ENCODE measurements at places on chromosomes 4 and X. TPM values are rescaled to one million over a fixed set of nuclear protein-coding genes. Genes with fewer than 3 reads are reported as not detected.

DNA sequence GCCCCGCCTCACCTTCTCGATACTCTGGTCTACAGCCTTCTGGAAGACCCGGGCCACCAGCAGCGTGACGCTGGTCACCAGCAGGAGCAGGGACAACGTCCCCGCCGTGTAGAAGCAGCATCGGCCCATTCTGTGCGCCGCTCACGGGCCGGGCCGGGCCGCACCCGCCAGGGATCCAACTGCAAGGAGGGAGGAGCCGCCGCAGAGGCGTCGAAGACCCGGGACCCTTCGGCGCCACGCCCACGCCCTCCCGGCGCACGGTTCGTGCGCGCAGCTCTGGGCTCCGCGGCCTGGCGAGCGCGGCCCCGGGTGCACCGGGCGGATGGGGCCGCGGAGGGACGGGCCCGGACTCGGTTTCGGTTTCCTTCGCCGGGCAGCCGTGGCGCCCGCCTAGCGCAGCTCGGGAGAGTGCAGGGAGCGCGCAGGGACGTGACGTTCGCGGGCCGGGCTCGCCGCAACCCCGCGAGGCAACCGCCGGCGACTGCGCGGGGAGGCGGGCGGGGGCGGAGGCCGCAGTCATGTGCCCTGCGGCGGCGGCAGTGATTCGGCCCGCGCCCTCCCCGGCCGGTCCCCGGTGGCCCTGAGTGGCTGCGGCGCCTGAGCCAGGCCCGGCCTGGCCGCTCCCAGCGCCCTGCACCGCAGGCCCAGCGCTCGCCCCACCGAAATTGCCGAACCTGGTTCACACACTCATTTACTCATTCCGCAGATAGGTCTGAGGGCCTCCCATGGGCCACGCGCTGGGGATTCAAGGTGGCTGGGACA is at the start of gene SCARB2:
Gene SCARB2 (minus strand): TSS at position 410 of the 762 bp plus-strand sequence. CDS start 281 bp downstream, at position 129.
- peak; percentile 86 for DNase-seq

DNA sequence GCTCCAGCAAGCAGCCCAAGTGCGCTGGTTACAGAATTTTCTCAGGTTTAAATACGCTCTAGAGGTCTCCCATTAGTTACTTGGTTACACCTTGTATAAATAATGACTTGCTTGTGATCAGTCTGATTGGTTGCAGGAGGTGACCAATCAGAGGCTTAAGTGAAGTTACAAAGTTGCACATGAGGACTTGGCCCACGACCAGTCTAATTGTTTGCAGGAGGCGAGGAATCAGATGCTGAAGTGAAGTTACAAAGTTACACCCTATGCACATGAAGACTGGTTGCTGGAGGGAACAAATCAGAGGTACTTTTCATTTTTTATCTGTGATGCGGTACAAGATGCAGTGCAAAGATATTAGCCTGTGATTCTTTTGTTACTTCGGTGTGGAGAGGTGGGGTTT is 80.7 kb downstream of the UBE2NL start:
- DNase-seq, result no peak

DNA sequence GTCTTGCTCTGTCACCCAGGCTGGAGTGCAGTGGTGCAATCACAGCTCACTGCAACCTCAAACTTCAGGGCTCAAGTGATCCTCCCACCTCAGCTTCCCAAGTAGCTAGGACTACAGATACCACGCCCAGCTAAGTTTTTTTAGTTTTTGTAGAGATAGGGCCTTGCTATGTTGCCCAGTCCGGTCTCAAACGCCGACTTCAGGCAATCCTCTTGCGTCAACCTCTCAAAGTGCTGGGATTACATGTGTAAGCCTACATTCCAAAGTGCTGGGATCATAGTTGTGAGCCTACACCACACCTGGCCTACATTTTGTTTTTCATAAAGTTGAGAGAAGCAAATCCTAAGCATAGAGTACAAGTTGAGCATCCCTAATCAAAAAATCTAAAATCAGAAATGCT is 42.2 kb downstream of the SMARCA5 start:
- no peak for DNase-seq

Gene BBS12
- total RNA-seq, result 2.6 TPM

DNA sequence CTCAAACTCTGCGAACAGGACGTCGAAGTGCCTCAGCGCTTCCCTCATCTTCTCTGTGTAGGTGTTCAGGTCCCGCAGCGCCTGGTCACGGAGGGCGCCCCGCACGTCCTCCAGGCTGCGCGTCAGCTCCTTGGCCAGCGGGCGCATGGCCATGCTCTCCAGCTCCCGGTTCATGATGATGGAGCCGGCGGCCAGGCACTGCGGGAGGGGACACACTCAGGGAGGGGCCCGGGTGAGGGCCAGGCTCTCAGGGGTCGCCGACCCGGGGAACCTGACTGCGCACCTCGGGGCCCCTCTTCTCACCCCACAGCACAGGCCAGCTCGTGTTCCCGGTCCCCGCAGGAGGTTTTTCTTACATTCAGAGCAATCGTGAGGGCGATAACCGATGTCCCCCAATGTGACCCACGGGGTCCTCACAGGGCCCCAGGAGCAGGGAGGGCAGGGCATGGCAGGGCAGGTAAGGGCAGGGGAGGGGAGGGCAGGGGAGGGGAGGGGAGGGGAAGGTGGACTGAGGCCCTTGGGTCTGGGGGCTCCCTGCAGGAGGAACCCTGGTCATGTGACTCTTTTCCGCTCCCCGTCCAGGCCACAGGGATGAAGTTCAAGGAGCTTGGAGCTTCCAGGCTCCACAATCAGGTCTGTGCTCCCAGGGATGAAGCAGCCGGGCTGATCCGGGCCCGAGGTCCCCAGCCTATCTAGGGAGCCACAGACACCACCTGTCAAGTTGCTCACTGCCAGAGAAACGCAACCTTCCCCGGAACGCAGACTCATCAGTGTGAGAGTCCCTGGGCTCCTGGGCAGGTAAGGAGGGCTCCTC is 77.8 kb upstream of the MXD4 start:
- DNase-seq, result no peak

DNA sequence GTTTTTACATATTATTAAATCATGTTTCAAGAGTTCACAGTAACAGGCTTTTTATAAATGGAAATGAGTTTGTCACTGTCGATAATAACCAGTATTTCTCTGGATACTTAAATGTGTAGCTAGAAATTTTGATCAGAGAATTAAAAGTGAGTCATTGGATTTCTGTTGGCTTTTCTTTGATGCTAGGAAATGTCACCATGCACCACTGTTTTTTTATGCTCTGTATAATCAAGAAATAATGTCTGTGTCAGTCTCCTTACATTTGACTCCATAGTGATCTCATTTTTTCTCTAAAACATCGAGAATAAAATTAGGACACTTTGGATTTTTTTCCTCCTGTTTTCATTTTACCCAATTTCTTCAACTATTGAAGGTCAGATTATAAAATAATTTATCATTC is 234.2 kb downstream of the RAPGEF2 start:
- no peak for DNase-seq

- DNase-seq, result no peak
Observed at GRCh38 chr4:109296527-109296926, 5.9 kb downstream of the COL25A1 start.

DNA sequence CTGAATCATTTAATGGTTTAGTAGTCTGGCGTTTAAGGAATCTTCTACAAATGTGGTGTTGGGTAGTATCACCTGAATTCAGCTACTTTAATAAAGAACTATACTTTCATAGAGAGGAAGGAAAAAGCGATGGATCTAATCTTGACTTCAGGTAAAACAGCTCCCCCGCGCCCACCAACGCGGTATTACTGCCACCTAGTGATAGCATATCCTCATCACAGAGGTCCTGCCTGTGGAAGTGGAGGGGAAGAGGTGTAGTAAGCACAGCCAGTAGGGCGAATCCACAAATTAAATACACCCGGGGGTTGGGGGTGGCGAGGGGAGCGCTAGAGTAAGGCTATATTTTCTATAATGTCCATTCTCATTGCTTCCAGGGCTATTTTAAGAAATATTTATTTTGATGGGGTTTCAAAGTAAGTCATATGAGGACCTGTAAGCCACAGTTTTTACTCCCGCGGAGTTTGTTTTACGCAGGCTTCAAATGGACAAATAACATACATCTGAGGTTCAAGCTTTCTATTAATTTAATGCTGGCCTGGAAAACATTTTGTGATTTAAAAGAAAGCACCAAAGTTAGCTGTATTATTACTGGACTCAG is 8.3 kb upstream of the DAPP1 start:
- peak; percentile 32 for DNase-seq

- DNase-seq, result no peak
Observed at GRCh38 chr4:67052814-67053675, 492.3 kb downstream of the CENPC start.

- DNase-seq, result no peak
Observed at GRCh38 chrX:112424166-112424565, 255.6 kb downstream of the LHFPL1 start.

Gene COL4A5
- 6.3 TPM for total RNA-seq

DNA sequence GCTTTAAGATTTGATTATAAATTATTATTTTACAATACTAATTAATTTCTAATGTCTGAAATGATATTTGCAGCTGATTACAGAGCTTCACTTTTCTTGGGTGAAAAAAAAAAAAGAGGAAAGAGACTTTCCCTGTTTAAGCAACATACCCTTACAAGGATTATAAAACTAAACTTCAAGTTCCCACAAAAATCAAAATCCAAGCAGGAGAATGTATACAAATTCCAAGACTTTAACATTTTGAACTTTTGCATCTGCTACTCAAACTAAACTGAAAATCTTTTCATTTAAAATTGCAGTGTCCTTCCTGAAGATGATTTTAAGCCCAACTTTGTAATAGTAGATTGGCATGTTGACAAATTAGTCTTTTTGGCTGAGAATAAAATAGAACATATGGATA is 742.4 kb upstream of the INTU start:
- no peak for DNase-seq

Gene HMGN5
- total RNA-seq, result not detected

Gene FAM90A26
- total RNA-seq, result not detected

Gene SSX4B
- not detected for total RNA-seq

DNA sequence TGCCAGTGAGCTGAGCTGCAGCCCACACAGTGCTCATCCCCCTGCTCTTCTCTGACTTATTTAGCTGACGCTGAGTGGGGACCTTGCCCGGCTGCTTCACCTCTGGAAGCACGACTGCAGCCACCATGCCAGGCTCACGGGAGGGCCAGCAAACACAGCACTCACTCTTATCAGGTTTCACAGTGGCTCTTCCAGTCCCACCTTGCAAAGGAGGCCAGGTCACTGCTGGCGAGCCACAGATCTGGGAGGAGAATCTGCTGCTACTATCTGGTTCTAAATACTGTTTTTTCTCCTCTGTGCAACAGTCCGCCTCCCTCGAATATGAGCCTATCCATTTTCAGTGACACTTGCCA is 6.7 kb upstream of the SPON2 start:
- no peak for DNase-seq

Gene GPRASP2
- total RNA-seq, result 4.3 TPM

GRCh38 chr4:1082215-1083182 is 30.9 kb downstream of the RNF212 start:
- DNase-seq, result peak; percentile 91

Gene PHKA1
- total RNA-seq, result 1.6 TPM

Gene POLN
- total RNA-seq, result not detected

Gene TLR10
- total RNA-seq, result not detected

DNA sequence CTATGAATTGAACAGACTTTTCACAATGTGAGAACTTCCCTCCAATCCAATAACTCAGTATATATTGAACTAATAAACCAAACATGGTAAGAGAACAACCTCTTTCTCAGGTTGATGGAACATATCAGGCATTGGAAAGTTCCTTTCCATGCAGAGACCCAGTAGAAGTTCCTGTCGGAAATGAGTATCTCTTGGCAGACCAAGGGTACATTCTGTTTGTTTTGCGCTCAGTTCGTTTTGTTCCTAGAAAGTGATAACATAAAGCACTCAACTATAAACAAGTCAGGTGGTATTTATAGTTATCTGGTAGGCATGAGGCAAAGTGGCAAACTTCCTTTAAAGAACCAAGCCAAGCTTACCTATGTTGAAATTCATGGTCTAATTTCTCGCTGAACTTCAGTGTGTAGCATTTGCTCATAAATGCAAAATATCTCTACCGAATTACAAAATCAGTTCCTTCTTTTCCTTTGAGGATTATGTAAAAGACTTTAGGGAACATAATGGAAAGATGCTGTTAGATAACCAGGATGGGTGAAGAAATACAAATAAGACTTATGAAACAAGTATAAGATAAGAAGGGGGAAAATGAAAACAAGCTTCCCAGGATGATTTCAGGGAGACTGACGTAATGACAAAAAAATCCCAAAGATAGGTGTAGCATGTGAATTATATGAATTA is 120.3 kb downstream of the ARHGAP24 start:
- no peak for DNase-seq

DNA sequence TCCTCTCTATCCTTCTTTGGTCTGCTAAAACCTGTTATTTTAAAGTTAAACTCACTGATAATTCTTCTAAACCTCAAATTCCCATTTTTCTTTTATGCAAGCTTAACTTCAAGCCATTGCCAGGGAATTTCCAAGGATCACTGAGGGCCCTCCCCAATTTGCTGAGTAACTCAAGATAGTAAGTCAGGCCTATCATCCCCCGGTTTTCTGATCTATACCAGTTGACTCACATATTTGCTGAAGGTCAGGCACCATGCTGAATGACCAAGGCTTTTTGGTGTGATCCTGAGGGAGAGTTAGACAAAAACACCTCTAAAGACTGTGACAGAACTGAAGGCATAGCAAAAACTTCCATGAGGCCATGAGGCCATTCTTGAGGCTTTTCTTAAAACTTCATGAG is 1301.9 kb downstream of the PCDH7 start:
- peak; percentile 10 for DNase-seq

Gene PCDH11X
- not detected for total RNA-seq

Gene BEX1
- total RNA-seq, result 12.3 TPM

GRCh38 chr4:153224474-153224873 is 20.2 kb downstream of the TRIM2 start:
- no peak for DNase-seq

DNA sequence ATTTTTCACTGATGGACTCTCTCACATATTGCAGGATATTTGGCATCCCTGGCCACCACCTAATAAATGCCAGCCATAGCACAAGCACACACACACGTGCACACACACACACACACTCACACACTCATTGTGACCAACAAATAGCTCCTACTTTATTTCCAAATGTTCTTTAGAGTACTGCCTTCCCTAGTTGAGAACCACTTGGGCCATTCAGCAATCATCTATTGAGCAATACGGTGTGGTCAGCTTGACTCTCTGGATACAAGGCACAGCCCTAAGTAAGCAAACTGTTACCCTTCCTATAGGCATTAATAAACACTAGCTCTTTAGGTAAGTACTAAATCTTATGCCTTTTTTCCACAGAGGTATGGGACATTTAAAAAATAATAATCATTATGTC is 21.1 kb downstream of the CORIN start:
- DNase-seq, result no peak

Gene MAGEA1
- not detected for total RNA-seq

DNA sequence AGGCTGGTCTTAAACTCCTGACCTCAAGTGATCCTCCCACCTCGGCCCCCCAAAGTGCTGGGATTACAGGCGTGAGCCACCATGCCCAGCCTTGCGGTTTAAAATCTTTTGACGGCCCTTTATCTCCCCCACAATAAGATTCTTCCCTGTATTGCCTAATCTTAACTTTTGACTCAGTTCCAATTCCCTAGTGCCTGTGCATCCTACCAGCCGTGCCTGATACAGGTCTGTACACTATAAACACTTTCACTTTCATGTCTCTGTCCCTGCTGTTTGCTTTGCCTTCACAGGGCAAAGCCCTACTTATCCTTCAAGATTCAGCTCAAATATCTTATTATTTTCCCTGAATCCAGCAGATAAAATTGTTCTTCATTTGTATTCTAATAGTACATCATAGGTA is 74.6 kb downstream of the WDR44 start:
- no peak for DNase-seq

- DNase-seq, result no peak
Observed at GRCh38 chr4:1663549-1663948, 20.6 kb downstream of the FAM53A start.

Measured in MG63 (cell line).